ENCODE measurements at places on chromosomes 3 and 15.

GRCh38 chr3:159413319-159413718 is 575.3 kb upstream of the IL12A start:
- DNase-seq, result no peak

- no peak for DNase-seq
Measured at GRCh38 chr15:33154351-33155166, 40.0 kb downstream of the FMN1 start.

DNA sequence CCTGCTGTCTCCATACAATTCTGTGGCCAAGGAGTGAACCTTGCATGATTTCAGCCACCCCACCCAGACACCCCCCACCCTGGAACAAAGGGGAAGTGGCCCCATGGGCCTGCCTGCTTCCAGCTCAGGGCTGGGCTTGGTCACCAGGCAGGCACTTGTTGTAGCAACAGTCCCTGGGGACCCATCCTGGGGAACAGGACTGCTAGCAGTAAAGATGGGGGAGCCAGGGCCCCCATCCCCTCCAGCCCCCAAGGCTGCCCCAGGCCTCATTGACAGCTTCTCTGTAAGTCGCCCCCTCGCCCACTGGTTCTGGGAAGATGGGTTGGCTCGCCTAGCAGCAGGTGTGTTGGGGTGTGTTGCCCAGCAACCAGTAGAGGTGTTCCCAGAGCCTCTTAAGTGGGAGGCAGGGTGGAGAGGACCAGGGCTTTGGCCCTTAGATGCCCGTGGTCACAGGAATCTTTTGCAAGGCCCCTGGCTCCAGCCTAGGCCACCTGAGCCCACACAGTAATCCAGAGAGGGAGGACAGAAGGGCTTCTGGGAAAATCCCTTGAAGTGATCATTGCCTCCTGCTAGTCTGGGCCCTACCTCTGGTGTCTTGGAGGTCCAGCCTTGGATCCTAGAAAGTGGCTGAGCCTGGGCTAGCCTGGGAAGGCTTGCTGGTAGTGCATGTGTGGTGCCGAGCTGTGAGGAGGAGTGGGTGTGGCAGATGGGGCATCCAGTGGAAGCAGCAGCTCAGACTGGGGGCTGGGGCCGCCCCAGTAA is 48.9 kb downstream of the CYP11A1 start:
- DNase-seq, result no peak

- DNase-seq, result peak; percentile 40
Measured at GRCh38 chr3:4720316-4721075, 227.3 kb downstream of the ITPR1 start.

- no peak for DNase-seq
Measured at GRCh38 chr3:89698208-89698830, 590.9 kb downstream of the EPHA3 start.

- no peak for DNase-seq
Measured at GRCh38 chr3:153173758-153174516, 11.9 kb downstream of the RAP2B start.

- DNase-seq, result no peak
Measured at GRCh38 chr3:138378331-138378730, 30.0 kb downstream of the MRAS start.

DNA sequence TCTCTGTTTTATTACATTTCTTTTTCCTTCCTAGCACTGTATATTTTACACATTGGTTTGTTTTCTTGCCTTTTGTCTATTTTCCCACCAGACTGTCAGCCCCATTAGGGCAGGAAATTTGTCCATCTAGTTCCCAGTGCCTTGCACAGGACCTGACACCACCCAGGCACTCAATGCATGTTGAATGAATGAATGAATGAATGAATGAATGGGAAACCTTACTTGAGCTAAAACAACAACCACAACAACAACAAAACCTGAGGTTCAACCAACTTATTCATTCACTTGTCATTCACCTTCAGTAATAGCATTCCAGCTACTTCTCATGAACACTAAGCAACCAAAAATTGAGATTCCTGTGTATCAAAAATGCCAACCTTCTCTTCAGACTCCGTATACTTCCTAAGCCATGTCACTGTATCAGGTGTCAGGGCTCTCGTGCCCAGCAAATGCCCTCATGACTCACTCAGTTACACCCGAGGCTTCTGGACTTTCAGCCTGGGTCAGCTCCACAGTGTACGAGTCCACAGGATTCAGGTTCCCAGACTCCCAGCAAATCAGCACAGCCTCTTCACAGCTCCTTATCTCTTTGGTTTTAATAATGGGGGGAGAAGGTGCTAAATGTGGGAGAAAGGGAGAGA is 37.3 kb downstream of the FSD2 start:
- no peak for DNase-seq

- no peak for DNase-seq
Measured at GRCh38 chr15:63953524-63953923, 92.8 kb downstream of the DAPK2 start.
